ENCODE measurements at places on chromosomes 6 and 20. TPM values are rescaled to one million over a fixed set of nuclear protein-coding genes. Genes with fewer than 3 reads are reported as not detected.

DNA sequence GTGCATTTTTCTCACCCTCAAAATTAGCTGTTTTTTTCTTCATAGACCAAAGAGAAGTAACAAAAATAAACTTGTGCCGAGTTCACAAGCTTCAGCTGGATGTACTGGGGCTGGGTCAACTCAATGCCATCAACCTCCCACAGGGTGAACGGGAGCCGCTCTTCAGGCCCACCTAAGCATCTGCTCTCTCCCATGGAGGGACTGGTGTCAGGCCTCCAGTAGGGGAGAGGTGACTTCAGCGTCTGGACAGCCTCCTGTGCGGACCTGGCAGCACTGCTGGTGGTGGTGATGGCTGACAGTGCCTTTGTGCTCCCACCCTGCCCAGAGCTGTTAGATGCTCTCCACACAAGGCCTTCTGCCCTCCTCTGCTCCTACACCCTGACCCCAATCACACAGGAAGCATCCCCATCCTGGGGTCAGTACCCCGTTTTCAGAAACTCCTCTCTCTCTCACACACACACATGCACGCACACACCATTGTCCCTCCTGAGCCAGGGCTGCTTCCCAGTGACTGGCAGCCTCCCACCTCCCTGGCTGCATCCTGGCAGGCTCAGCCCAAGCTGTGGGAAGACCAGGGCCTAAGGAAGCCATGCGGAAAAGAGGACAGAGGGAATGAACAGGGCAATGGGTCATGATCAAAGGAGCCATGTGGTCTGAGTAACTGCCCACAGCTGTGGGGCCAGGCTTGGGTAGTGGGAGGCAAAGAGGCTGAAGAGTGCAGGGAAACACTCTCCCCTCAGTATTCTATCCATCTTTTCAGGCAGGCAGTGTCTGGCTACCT is 17.7 kb downstream of the CST8 start:
- DNase-seq = no peak

DNA sequence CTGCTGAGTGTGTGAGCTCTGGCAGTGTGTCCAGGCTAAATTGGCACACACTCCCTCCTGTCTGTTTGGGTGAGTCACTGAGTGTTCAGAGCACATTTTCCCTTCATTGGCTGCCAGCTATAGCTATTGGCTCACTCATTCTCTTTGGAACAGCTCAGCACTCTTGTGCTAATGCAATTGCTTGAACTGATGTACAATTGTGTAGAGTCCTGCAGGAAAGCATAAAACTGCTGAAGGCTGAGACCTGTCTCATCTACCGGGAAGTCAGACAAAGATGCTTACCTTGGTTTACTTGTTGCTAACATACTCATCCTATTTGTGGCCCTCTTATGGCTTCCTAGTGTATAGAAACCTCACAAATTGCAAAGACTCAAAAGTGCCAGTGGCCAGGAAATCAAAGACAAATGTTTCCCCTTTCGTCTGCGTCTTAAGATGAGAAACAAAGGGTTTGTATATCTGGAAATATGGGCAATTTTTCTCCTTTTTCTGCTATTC is 351.0 kb downstream of the BCKDHB start:
- peak; percentile 98 for DNase-seq

- DNase-seq = no peak
Observed at GRCh38 chr6:40714576-40715564, 127.7 kb upstream of the LRFN2 start.

DNA sequence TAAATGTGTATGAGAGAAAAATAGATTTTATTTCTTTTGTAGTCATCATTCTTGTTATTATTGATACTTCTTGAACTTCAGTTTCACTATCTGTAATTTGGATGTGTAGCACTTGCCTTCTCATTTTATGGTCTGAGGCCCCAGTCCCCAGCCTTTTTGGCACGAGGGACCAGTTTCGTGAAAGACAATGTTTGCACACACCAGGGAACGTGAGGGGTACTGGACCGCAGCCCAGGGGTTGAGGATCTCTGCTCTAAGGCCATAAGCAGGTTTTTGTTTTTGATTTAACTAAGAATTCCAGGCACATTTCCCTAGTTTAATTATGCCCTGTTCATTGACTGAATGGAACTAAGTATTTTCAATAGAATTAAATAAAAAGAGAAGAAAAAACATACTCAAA is 261.5 kb downstream of the BMP2 start:
- no peak for DNase-seq

GRCh38 chr6:147081076-147081609 is 123.1 kb upstream of the STXBP5 start:
- DNase-seq = no peak

- peak; percentile 22 for DNase-seq
Observed at GRCh38 chr20:41734506-41734945, 116.3 kb upstream of the CHD6 start.

DNA sequence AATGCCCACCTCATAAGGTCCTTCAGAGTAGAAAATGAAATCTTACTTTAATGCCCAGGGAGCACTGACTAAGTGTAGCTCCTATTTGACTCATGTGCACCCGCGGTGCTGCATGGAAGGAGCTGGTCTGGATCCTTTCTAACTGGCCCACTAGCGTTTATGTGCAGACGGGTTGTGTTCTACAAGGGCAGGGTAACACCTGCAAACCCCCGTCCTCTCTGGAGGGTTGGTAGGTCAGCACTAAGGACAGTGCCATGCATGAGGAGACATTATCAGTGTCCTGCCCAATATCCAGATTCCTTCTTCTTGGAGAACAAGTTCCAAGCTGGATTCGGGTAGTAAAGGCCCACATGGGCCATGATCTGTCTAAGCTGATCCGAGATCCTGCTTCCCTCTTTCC is 140.3 kb downstream of the ANKRD60 start:
- DNase-seq = no peak

DNA sequence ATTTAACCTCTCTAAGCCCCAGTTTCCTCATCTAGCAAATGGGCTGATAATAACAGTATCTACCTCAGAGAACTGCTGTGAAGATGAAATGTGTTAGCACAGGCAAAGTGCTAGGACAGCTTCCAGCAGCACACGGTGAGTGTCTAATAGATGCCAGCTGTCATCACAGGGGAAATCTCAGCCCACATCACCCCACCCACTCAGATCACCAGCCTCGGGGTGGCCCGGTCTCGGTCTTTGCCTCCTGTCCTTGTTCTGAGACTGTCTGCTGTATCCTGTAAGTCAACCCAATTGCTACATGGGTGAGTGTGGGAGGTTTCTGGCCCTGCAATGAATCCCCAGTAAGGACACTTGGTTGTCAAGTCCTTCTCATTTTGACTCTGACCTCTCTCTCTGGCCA is 99.5 kb upstream of the ZNFX1 start:
- no peak for DNase-seq

- no peak for DNase-seq
Observed at GRCh38 chr6:121711472-121711871, 276.0 kb downstream of the GJA1 start.

GRCh38 chr6:15961635-15962448 is 167.0 kb upstream of the MYLIP start:
- DNase-seq = no peak

GRCh38 chr20:3222635-3223600 is 13.6 kb downstream of the ITPA start:
- no peak for DNase-seq

DNA sequence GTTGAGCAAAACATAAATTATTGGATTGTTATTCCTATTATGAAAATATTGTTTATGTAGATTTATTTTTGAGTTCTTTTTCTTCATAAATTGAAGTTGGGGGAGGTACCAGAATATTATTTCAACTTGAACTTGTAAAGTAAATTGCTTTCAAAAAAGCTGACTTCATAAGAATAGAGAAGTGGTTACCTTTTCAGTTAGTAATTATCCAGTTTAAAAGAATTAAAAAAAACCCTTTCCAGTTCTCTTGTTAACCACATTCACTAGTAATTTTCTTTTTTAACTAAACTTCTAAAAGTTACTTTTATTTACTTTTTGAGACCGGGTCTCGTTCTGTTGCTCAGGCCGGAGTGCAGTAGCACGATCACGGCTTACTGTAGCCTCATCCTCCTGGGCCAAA is 124.3 kb downstream of the CDKAL1 start:
- no peak for DNase-seq

DNA sequence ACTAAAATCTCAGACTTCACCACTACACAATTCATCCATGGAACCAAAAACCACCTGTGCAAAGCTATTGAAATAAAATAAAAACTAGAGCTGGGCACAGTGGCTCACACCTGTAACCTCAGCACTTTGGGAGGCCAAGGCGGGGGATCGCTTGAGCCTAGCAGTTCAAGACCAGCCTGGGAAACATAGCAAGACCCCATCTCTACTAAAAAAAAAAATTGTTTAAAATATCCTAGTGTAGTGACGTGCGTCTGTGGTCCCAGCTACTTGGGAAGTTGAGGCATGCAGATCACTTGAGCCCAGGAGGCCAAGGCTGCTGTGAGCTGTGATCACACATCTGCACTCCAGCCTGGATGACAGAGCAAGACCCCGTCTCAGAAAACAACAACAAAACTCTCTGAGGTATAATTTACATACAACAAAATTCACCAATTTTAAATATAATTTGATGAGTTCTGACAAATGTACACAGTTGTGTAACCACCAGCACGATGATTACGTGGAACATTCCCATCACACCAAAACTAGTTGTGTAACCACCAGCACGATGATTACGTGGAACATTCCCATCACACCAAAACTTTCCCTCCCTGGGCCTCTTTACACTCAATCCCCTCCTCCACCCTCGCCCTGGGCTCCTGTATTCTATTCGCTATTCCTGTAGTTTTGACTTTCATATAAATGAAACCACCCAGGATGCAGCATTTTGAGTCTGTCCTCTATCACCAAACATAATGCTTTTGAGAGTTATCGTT is 107.5 kb downstream of the TAF4 start:
- no peak for DNase-seq

DNA sequence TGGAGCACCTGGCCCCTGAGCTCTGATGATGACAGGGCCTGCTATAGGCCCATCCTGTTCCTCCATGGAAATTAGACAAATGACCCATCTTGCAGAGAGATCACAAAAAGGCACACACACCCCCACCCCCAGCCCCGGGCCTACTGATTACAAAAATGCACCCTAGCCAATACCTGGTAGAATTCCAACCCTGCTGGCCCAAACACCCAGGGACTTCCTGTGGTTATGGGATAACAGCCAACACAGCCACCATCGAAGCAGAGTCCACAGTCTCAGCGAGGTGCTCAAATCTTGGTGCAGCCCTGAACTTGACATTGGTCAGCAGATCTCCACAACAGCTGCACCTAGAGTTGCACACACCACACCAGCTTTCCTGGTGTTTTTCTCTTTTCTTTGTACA is 17.0 kb downstream of the NCR2 start:
- DNase-seq = no peak

DNA sequence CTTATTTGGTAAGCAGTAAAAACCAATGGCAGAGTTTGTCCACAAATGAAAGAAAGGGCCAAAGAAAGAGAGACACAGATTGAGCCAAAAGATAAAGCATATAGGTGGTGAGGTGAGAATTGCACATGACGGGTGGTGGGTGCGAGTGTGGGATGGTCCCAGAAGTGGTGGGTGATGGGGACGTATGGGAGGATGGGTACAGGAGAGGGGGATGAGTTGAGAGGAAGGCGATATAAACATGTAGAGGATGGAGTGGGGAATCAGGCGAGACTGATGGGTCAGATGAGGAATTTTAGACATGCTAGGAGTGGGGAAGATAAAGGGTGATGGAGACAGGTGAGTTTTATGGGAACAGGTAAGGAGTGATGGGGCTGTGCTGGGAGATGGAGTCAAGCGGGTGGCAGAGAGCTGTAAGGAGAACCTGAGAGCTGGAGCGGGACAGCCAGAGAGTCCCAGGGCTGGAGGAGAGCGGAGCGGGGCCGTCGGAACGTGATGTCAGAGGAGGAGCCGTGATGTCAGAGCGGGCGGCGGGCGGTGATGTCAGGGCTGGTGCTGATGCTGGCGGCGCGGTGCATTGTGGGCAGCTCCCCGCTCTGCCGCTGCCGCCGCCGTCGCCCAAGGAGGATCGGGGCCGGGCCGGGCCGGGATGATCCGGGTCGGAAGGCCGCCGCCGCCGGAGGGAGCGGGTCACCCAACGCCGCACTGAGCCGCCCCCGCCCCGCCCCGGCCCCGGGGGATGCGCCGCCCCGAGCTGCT is at the start of gene TTBK1:
Gene TTBK1, plus strand, starts transcription at position 574 of the 756 bp plus-strand sequence. CDS start 3,180 bp downstream, outside the sequence.
- DNase-seq = no peak

DNA sequence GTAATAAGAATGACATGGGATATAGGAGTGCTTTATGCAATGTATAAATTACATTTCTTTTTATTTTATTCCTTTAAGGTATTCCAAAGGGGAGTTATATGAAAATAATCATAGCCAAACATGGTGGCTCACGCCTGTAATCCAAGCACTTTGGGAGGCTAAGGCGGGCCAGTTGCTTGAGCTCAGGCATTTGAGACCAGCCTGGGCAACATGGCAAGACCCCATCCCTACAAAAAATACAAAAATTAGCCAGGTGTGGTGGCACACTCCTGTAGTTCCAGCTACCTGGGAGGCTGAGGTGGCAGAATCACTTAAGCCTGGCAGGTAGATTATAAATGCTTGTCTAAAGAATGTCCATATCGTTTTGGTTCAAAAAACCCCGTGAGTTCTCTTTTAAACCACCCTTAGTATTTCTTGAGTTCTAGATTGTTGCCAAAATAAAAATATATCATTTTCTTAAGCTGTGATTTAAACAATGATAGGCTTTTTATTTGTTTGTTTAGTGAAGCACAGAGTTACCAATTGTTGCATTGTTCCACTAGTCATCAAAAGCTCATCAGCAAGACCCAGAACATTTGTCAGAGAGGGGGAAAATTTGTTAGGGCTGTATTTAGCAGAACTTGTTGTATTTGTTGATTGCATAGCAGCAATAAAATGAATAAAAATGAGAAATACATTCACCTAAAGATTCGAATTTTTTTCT is 146.2 kb downstream of the KHDC1L start:
- no peak for DNase-seq

DNA sequence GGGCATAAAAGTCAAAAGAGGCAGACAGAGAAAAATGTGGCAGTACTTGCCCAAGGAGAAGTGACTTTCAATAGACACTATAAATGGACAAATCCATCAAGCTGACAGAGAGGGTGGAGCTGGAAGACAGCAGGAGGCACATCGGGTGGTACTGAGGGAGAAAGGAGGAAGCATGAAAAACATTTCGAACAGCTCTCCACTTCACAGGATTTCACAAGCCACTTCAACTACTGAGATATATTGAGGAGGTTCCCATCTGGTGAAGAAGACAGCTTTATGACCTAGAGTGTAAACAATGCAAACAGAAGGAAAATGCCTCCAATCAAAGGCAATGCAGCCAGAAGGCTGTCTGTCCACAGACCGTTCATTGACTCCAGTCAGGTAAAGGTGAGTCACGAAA is 259.4 kb upstream of the ECI2 start:
- DNase-seq = no peak

DNA sequence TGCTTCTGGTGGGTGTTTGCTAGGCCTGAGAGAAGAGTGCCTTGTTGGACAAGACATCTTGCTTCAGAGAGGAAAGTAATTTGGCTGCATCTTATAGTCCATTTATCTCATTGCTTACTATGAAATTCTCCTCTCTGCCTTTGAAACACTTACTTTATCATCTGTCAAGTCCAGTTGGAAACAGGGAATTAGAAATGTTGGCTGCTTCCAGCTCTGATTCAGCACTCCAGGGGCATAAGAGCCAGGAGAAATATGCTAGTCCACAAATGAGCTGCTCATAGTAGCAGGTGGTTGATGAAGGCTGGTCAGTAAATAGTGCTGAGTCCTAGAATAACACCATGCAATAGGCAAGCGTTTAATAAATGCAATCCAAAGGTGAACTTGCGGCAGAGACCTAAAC is 227.1 kb downstream of the SLC35F1 start:
- DNase-seq = no peak

The COL9A3 gene
- total RNA-seq = 0.28 TPM

The AIF1 gene
- total RNA-seq = not detected

The MMP24 gene
- 0.36 TPM for total RNA-seq

The SLC22A1 gene
- not detected for total RNA-seq

The TNFRSF21 gene
- 2.5 TPM for total RNA-seq

The DEFB118 gene
- total RNA-seq = not detected
